DMS 273 treated with DMSO at 0.1 percent for 48 hours (cell line): ENCODE measurements at places on chromosomes 3 and 15.

- DNase-seq = no peak
These were observed 3.6 kb upstream of the STARD5 start for GRCh38 chr15:81327516-81327915.

DNA sequence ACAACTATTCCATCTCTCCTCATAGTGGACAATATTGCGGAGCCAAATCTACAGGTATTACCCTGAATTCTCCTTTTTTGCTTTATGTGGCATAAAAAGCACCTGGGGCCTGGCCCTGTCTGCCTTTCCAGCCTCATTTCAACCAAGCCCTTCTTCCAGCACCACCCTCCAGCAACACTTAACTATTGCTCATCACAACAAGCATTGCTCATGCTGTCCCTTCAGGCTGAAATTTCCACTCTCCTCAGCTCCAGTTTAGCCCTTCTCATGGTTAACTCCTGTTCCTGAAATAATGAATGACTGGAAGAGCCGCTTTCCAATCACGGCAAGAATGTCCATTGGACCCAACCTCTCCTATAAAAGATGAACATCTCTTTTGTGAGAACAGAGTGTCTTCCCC is 107.4 kb downstream of the P2RY1 start:
- DNase-seq = no peak

- no peak for DNase-seq
These were observed 225.0 kb upstream of the P2RY1 start for GRCh38 chr3:152609891-152610290.

- no peak for DNase-seq
These were observed 468.6 kb downstream of the CNTN6 start for GRCh38 chr3:1561427-1561826.

DNA sequence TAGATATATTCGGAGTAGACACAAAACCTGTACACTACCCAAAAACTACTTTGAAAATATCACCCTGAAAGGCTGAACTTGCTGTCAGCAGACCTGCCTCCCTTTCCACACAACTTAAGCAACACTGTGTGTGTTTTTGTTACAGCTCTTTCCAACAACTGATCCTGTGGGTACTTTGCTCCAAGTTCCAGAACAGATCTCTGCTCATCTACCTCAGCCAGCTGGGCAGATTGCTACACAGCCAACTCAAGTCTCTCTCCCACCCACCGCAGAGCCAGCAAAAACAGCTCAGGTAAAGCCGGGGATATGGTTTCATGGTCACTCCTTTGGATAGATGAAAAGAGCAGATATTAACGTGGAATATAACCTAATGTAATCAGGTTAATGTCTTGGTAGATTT is 19.7 kb upstream of the SLC22A13 start:
- DNase-seq = no peak

DNA sequence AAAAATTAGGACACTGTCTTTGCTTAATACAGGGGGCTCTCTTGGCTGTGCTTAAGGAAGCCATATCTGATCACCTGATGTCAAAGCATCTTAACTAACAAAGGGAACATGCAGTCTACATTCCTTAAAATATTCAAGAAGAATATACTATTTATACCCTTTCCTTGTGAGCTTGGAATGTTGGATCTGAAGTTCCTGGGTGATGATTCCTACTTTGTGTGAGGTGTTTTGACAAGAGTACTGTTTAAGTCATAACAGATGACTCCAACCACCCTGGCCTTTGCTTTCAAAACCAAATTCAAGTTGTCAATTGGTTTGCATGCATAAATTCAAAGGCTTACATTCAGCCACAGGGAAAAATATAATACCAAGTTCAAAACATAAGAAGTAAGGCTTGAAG is 862.7 kb upstream of the SEMA6D start:
- no peak for DNase-seq

GRCh38 chr3:48038971-48039481 is 22.8 kb upstream of the MAP4 start:
- no peak for DNase-seq

DNA sequence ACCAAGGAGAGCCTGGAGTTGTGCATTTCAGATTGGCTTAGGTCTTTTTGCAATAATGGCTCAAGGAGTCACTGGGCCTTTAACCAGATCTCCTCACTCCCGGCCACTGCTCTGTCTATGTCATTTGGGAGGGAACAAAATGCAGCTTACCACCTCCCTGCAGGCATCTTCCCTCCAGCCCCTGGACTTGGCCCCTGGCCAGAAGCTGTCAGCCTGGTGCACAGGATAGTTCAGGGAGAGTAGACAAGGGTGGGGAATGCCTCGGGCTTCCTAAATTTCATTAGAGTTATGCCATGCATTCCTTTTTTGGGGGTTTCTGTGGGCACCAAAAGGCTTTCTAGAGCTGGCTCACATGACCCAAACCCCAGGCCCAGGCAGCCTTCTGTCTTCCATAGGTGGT is 70.2 kb upstream of the HRH1 start:
- no peak for DNase-seq

GRCh38 chr3:128435058-128435457 is 31.6 kb downstream of the DNAJB8 start:
- DNase-seq = no peak

GRCh38 chr3:146493761-146494160 is 24.4 kb upstream of the PLSCR2 start:
- DNase-seq = no peak

DNA sequence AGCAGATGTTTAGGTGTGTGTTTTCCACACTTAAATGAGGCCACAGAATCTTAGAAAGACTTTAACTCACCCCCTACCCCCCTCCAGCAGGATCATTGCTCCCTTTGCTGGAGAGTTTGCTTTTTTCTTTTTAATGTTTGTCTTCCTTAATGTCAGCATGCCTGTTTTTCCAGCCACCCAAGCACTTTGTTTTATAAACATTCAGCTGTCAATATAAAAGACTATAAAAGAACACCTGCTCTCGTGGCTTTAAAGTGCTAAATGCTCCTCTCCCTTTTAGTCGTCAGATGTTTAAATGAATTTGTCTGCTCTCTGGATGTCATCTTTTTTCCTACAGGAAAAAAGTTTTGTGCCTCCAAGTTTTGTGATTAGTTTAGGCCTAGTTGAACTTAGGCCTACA is 61.7 kb downstream of the SIDT1 start:
- DNase-seq = no peak

GRCh38 chr15:57440167-57440566 is 63.9 kb downstream of the CGNL1 start:
- DNase-seq = no peak

DNA sequence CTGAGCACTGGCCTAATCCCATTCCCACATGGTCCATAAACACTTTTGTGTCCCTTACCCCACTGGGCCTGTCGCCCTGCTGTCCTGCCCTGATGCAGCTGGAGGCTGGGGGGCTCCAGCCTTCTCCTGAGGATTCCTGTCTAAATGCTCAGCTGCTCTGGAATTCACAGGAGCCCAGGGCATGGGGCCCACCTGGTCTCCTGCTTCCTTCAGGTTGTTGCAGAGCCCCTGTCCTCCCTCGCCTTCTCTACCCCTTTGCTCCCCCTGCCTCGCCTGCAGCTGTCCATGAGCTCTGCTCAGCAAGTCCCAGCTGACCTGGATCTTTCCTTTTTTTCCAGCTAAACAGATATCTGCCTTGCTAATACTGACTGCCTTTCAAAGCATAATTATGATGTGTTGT is 286.9 kb downstream of the XXYLT1 start:
- no peak for DNase-seq

- no peak for DNase-seq
These were observed 23.3 kb downstream of the SPRED1 start for GRCh38 chr15:38275959-38276358.

GRCh38 chr15:64146885-64147681 is 4.4 kb upstream of the SNX22 start:
- no peak for DNase-seq

GRCh38 chr3:40780291-40780924 is 255.6 kb downstream of the ZNF621 start:
- no peak for DNase-seq

GRCh38 chr3:112392393-112393359 is 59.7 kb downstream of the CD200 start:
- no peak for DNase-seq

GRCh38 chr3:55735976-55736375 is 248.9 kb upstream of the WNT5A start:
- no peak for DNase-seq

DNA sequence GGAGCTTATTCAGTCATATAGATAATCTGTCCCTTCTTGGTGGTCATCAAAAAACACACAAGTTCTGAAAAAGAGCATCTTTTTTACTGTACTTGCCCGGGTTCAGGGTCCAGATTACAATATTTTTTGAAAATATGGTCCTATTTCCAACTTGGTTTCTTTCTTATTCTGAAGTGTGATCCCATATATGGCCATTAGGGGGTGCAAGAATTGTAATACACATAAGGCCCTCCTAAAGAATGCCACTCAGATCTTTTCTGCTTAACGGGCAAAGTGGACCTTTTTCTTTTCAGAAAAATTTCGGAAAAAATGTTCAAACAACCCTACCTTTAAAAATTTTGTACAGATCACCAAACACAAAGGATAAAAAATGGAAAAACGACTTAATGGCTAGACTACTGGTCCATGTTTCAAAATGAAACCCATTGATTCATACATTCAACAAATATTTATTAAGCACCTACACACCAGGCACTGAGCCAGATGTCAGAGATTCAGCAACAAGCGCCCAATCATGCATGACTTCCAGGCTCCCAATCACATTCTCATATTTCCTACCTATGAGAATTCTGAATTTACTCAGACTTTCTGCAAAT is 102.0 kb upstream of the MYRIP start:
- DNase-seq = no peak

GRCh38 chr15:38263996-38264395 is 11.4 kb downstream of the SPRED1 start:
- DNase-seq = no peak

DNA sequence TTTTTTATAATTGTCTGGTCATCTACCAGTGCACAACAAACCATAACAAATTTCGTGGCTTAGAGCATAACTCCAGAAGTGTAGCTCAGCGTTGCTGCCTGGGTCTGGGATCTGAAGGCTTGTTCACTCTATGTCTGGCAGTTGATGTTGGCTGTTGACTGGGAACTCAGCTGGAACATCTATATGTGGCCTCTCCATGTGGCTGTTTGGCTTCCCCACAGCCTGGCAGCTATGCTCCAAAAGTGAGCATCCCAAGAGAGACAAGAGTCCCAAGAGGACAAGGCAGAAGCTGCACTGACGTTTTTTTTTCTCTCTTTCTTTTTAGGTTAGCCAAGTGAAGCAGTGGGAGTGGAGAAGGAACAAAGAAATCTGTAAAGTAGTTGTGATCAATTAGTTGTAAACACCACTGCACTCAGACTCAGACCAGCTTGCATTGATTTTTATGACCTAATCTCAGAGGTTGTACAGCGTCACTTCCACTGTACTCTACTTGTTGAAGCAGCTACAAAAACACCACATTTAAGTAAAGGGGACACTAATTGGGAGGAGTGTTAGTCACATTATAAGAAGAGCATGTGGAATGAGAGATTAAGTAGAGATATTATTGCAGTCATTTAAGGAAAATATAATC is 2.5 kb upstream of the GPR176 start:
- DNase-seq = no peak

DNA sequence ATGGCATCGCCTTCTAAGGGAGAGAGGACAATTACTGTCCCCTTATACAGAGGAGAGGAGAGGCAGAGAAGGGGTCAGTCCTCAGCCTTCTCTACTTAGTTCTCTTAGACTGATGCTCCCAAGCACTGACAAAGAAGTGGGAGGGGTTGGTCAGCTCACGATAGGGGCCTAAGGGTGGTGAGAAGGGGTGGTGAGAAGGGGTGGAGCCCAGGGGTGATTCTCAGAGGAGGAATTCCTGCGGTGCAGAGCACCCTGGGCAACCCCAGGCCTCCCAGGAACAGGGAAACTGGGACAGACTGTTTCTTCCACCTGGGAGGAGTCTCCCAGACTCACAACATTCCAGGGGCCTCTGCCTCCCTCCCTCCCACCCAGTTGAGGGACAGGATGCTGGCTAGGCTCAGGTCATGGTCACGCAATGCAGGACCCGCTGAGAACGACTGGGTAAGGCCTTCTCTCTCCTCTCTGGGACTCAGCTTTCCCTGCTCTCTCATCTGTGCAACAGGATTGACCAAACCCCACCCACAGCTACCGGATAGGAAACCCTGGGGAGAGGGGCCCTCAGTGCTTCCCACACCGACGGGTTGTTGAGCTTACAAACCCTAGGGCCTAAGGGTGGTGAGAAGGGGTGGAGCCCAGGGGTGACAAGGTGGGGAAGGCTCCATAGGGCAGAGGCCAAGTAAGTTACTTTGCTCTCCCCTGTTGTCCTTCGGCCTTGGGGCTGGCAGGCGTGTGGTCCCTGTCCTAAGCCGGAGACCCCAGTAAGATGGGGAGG is 1.5 kb downstream of the TPRA1 start:
- no peak for DNase-seq

DNA sequence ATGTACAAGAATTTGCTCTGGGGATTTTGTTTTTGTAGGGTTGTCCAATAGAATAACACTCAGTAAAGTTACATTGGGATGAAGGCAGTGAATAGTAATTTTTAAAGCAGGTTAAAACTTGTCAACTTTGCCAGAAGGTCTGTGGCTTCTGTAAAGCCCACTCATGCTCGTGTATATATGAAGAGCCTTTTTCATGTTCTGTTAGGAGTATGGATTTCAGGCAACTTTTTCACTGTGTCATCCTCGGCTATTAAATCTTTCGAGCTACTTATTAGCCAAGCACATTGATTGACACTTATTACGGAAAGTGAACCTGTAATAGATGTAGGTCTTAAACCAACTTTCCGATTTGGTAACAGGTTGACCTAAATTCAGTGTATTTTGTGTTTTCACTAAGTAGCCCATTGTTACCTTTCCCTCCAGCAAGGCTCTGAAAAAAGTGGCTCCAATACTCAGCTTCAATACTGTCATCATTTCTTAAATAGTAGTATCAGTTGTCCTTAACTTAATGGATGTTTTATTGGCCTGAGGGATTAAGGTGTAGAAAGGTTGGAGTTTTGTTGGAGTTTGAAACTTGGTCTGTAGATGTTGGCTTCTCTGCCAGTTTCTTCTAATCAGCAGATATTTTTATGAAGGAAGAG is 1.7 kb downstream of the PAK2 start:
- no peak for DNase-seq

DNA sequence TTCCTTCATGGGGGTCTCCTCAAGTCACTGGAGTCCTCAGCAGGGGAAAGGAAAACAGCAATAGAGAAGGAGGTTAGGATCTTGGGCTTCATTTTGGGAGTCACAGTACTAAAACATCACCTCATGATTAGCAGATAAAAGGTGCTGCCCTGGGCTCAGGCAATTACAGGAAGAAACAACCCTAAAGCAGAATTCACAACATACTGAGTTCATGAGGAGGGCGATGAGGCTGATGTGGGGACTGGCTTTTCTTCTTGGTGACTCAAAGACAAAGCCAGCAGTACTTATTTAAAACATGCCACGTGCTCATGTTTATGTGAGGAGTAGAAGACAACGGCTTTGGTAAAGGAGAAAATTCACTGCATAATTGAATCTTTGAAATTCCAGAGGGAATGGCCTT is 822.3 kb upstream of the CFAP20DC start:
- no peak for DNase-seq

DNA sequence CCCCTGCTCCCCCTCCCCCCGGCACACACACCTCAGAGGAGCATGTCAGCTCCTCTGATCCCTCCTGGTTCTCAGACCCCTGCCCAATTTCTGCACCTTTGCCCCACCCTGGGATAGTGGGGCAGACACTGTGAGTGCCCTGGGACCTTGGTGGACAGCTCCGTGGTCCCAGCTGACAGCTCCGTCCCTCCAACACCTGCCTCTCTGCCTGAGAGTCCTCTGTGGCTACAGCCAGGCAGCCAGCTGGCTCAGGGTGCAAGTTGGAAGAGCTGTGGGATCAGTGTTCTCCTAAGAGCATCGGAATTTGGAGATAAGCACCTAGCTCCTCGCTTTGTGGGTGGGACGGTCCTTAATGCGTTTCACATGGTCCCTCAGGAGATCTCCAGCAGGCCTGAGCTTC is 43.7 kb upstream of the PGPEP1L start:
- DNase-seq = no peak

- DNase-seq = no peak
These were observed 60.5 kb downstream of the SPTSSB start for GRCh38 chr3:161310649-161311423.
